Stimulated activated CD4-positive, alpha-beta T cell treated with anti-CD3 and anti-CD28 coated beads, Interleukin-2, amount 100 ng/mL, for 4 hours (primary cell): ENCODE measurements at places on chromosomes 7 and 10.

DNA sequence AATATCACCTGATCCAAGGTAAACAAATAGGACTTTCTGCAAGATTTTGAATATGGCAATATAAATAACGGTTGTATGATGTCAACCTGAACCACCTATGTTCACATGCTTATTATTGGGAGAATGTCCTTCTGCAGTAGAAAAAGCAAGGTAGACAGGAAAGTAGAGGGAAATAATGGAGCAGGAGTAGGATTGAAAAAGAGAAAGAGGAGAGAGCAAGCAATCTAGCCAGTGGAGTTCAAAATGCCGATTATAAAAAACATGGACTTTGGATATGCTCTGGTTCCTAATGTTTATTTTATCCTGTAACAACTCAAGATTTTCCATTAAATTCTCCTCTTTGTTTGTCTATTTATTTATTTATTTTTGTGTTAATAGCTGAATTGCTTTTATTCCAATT is 878.0 kb upstream of the KCND2 start:
- DNase-seq: no peak

DNA sequence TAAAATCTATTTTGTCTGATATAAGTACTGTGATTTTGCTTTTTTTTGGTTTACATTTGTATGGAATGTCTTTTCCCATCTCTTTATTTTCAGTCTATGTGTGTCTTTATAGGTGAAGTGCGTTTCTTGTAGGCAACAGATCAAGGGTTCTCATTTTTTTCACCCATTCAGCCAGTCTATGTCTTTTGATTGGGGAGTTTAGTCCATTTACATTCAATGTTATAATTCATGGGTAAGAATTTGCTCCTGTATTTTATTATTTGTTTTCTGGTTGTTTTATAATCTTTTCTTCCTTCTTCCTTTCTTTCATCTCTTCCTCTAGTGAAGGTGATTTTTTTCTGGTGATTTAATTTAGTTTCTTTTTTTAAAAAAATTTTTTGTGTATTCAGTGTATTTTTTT is 104.8 kb upstream of the TMEM229A start:
- no peak for DNase-seq

GRCh38 chr10:61157182-61157581 is 213.2 kb upstream of the RHOBTB1 start:
- DNase-seq: no peak

- no peak for DNase-seq
Measured at GRCh38 chr10:120506674-120507073, 49.6 kb downstream of the PLPP4 start.

GRCh38 chr7:24932815-24933214 is 47.2 kb downstream of the OSBPL3 start:
- DNase-seq: no peak

DNA sequence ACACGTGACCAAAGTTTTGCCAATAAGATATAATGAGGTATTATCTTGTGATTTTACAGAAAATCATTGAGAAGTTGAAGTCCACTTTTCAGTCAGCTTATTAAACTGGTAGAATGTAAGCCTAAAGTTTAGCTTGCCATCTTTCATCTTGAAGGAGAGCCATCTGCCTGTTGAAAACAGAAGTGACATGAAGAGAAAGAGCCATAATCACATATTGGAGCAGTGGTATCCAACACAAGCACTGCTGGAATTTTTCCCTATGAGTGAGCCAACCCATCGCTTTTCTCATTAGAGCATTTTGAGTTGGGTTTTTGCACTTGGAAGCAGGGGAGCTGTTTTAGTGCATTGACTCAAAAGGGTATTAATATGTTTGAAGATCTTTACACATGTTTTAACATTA is 117.6 kb upstream of the FERD3L start:
- DNase-seq: no peak

DNA sequence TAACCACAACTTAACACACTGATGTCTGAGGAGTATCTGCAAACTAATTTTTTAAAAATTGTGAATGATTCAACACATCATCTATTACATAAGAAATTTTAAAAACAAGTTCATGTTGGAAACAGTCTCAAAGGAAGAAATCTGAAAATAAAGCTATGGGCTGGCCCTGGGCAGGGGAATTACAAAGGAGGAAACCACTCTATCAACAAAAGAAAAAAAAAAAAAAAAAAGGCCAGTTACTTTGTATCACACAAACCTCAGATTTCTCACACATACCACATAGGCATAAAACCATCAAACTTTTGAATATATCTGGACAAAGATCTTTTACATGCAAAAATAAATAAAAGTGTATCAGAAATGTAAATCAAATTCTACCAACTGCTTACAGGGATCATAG is 20.8 kb downstream of the TIAL1 start:
- DNase-seq: no peak

DNA sequence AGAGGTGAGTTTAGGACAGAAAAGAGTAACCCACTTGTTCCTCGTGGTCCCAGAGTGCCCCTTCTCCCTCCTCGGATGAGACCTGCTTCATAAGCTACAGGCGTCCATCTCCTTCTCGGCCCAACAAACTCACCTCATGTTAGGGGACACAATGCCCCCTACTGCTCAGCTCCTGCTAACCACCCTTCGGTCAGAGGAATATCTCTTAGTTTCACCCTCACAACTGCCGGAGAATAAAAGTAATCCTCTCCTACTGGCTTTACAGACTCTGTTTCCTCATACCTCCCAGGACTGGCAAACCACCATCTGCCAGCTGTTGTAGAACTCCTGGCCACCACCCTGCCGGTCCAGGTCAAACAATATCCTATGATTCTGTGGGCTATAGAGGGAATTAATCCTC is 3.2 kb downstream of the AKR1B15 start:
- no peak for DNase-seq

DNA sequence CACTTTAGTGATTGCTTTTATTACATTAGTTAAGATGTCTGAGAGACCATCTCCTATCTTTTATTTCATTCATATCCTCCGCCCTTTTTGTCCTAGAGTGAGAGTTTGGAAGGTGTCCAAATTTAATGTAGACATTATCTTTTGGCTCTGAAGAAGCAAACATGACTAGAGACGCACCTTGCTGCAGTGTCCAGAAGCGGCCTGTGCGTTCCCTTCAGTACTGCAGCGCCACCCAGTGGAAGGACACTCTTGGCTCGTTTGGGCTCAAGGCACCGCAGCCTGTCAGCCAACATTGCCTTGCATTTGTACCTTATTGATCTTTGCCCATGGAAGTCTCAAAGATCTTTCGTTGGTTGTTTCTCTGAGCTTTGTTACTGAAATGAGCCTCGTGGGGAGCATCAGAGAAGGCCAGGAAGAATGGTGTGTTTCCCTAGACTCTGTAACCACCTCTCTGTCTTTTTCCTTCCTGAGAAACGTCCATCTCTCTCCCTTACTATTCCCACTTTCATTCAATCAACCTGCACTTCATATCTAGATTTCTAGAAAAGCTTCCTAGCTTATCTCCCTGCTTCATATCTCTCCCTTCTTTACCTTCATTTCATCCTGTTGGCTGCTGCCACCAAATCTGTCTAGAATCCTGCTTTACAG is 10.4 kb upstream of the CLCN1 start:
- peak; percentile 46 for DNase-seq

GRCh38 chr7:24212073-24212472 is 71.9 kb upstream of the NPY start:
- no peak for DNase-seq

DNA sequence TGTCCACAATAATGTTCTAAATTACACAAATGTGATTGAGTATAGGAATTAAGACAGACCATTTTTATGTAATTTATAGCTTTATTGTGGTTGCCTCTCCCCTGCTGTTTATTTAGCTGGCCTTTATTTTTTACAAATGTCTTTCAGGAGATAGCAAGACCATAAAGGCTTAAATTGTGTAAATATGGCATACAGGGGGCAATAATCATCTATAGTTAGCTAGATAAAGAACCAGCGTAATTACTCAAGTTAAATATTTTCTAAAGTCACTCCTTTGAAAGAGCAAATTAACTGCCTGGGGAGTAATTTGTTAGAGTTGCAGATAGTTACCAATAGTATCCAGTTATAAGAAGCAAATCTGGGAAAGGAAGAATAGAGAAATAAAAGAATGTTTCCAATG is at the start of gene MALRD1:
MALRD1 (plus strand) TSS at position 313 of the 400 bp plus-strand sequence. CDS start 138 bp downstream, outside the sequence.
- DNase-seq: no peak

- no peak for DNase-seq
Measured at GRCh38 chr10:129533281-129533680, 66.2 kb downstream of the MGMT start.

DNA sequence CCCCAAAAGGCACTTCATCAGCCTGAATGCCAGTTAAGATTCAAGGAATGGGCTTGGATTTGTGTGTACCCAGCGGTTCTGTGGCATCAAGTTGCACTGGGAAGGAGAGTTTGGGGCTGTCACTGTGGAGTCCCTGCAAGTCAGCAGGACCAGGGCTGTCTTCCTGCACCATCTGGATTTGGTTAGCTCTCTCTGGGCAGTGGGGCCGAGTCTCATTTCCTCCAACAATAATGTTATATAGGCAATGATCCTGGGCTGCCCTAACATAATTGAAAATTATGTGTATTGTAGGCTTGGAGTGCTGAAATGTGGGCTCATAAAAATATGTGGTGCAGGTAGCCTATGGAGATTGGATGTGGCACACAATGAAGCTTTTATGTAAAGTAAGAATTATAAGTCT is 87.2 kb downstream of the TCF7L2 start:
- DNase-seq: no peak

DNA sequence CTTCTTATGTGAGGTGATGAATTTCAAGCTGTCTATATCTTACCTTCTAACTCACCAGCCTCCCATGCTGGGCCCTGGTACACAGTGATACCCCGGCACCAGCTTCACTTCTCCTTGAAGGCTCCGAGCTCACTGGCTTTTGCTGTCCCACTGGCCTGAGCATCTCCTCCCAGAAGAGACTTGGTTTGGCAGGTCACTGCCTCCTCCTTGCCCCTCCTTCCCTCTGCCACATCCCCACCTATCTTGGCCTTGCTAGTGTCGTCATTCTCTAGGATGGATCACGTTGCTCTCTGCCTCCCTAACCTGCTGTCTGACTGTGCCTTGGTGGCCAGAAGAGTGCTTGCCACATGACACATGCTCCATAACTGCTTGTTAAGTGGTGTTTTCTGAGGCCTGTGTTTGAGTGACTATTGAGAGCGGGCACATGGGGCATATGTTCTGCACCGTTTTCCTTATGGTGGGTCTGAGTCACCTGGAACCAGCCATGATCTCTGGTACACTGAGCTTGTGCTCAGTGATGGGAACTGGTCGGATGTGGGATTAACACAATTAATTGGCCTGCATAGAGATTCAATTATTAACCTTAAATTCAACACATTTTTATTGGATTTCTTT is 86.5 kb downstream of the TMEM178B start:
- DNase-seq: no peak

GRCh38 chr7:71238581-71239295 is 106.8 kb downstream of the GALNT17 start:
- no peak for DNase-seq

DNA sequence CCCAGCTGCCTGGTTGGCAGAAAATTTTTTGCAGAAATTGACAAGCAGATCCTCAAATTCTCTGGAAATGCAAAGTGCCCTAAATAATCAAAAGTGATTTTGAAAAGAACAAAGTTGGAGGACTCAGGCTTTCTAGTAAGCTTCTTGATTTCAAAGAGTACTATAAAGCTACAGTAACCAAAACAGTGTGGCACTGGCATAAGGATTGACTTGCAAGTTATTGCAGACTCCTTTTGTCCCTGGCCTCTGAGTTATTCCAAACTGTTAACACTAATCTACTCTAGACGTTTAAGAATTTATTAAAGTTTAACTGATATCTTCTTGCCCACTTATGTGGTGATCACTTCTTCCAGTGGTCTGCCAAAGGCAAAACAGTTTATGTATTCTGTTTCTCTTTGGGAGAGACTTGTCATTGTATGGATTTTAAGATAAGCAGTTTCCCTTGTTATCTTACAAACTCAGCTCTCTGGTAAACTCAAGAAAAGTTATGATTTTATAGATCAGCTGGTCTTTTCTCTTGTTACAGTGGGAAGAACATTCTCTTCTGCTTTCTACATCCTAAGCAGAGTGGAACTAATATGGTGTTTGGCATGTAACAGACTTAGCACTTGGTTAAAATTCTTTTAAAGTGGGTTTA is 41.4 kb downstream of the LOXL4 start:
- DNase-seq: no peak

GRCh38 chr10:86349474-86349873 is 17.1 kb downstream of the GRID1 start:
- DNase-seq: no peak

- no peak for DNase-seq
Measured at GRCh38 chr7:146670532-146670931, 553.9 kb downstream of the CNTNAP2 start.

- no peak for DNase-seq
Measured at GRCh38 chr7:55439627-55440026, 74.5 kb downstream of the LANCL2 start.

GRCh38 chr7:24891311-24891735 is 88.7 kb downstream of the OSBPL3 start:
- DNase-seq: no peak

DNA sequence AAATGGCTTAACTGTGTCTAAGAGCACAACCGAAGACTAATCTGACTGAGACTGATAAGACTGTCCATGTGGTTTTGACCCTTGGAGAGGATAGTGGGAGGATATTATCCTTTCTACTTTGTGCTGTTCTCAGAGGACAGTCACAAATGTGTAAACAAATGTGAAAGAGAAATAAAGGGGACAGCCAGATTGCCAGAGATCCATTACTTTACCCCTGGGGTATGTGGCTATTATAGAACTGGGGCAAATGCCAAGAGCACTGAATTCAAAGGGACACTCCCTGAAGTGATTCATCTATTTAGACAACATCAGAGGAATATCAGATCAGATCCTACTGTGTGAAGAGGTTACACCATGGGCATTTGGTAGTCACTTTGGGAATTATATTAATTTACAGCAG is 154.7 kb downstream of the RNLS start:
- DNase-seq: no peak

GRCh38 chr7:123231021-123232000 is 31.5 kb upstream of the SLC13A1 start:
- no peak for DNase-seq

DNA sequence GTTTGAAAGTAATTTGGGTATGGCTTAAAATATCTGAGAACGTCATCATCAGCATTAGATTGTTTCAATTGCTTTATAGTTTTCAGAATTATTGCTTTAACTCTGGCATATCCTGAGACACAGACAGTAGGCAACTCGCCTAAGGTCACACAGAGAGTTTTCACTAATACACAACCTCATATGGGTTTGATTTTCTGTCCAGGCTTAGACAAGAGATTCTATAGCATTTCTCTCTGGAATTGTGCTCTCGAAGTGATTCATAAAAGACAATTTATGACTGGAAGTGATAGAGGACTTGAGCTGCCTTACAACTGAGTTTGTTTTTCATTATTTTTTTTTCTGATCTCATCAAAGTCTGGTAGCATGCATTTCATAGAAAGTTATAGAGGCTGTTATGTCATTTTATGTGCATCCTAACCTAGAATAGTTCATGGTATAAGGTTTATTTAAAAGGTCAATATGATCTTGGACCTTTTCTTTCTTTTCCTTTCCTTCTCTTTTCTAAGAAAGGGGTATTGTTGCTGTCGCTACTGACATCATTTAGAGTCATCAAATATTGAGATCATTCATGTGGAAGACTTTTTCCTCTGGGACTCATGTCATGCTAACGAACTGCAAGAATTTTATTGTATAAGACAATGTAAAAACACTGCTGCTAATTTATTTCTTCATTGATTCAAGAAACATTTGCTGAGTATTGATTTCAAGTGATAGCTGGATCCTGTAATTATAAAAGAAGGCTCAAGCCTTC is 278.2 kb downstream of the PLXDC2 start:
- DNase-seq: no peak
